ENCODE measurements at places on chromosomes 11 and 22. TPM values are rescaled to one million over a fixed set of nuclear protein-coding genes. Genes with fewer than 3 reads are reported as not detected.

GRCh38 chr11:72305891-72306585 lies 62.1 kb upstream of the PHOX2A start:
- no peak overlapping the region for H3K4me3 ChIP-seq
- H3K36me3 ChIP-seq, result peaks cover 57% of the 10 kb centered on the region
- H3K4me1 ChIP-seq, result peaks cover 5% of the 10 kb centered on the region
- H3K27ac ChIP-seq, result no peak overlapping the region

DNA sequence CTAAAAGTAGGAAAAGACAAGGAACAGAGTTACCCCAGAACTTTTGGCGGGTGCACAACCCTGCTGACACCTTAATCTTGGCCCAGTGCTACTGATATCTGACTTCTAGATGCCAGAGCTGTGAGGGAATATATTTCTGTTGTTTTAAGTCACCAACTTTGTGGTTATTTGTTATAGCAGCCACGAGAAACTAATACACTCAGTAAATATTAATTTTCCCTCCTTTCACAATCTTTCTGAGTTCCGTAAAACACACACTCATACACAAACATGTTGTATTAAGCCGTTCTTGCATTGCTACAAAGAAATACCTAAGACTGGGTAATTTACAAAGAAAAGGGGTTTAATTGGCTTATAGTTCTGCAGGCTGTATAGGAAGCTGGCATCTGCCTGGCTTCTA lies 16.1 kb upstream of the ZDHHC13 start:
- DNase-seq, result no peak
- no peaks in the 10 kb centered on the region for H3K27me3 ChIP-seq
- no peak overlapping the region for H3K27ac ChIP-seq
- no peak overlapping the region for H3K4me3 ChIP-seq

GRCh38 chr11:18368221-18368620 lies 26.1 kb upstream of the LDHA start:
- no peak overlapping the region for H3K4me3 ChIP-seq
- H3K36me3 ChIP-seq, result peaks cover 35% of the 10 kb centered on the region
- no peak for DNase-seq
- no peaks in the 10 kb centered on the region for H3K27me3 ChIP-seq
- H3K27ac ChIP-seq, result no peak overlapping the region

- H3K4me1 ChIP-seq, result peaks cover 29% of the 10 kb centered on the region
- H3K36me3 ChIP-seq, result peaks cover 8% of the 10 kb centered on the region
- DNase-seq, result no peak
- no peak overlapping the region for H3K4me3 ChIP-seq
- H3K27ac ChIP-seq, result no peak overlapping the region
- no peaks in the 10 kb centered on the region for H3K27me3 ChIP-seq
Measured at GRCh38 chr22:38861170-38861876, 10.7 kb downstream of the CBX6 start.

DNA sequence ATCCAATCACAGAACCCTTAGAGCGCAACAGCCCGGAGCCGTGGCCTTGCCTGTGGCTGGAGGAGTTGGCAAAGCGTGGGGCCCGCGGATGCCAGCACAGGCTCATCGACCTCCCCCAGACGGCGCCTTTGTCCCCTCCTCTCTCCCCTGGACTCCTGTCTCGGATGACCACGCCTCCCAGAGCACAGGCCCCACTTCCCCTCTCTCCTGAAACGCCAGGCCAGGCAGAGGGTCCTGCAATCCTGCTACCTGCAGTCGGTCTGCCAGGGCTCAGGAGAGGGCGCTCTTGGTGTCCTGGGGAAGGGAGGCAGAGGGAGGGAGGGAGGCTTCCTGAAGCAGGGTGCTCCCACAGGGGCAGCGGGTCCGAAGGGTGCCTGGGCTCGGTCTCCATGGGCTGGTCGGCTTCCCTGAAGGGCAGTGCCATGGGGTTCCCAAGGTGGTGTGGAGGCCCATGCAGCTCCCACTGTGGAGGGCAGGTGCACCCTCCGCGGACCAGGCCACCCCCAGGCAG lies 16.6 kb upstream of the TTLL12 start:
- no peaks in the 10 kb centered on the region for H3K36me3 ChIP-seq
- H3K27me3 ChIP-seq, result peaks cover 6% of the 10 kb centered on the region
- H3K4me3 ChIP-seq, result no peak overlapping the region
- no peak for DNase-seq
- H3K27ac ChIP-seq, result no peak overlapping the region
- H3K4me1 ChIP-seq, result no peaks in the 10 kb centered on the region

The VSIG2 gene
- total RNA-seq, result 3.3 TPM
